Hippocampal formation (tissue), 2 donors: ENCODE measurements at places on chromosomes 11 and 22.

- DNase-seq: no peak
Measured at GRCh38 chr11:109864834-109865547, 228.2 kb upstream of the ZC3H12C start.

GRCh38 chr11:66743271-66743968 is 14.4 kb upstream of the SPTBN2 start:
- no peak for DNase-seq

DNA sequence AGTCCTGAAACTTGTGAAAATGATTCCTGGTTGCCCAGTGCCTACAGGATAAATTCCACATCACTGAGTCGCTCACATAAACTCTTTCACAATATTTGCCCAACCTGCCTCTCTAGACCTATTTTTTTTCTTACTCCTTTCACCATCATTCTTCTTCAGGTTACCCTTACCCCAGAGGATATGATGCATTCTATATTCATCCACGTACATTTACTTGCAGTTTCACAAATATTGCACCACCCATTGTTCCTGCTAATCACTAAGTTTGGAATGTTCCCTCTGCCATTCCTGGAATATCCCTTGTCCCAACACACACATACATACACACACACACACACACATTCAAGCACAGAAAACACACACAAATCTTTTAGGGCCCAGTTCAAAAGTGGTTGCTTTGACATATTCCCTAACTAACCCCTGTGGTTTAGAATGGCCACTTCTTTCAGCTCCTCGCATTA is 379.5 kb downstream of the ETS1 start:
- DNase-seq: no peak

DNA sequence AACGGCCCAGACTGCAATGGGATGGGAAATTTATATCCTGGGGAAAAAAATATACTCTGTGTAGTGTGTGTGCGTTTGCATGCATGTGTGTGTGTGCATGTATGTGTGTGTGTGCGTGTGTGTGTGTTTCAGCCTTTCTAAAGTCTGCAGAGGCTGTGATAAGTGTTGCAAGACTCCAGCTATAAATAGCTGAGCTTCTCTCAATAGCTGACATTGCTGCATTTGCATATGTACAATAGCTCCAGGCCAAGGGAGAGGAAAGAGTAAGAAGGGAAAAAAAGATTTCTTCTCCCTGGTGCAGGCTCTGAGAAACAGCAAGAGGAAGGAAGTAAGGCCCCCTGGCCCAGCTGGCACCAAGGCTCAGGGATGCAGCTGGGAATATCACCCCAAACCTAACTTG is 483.0 kb downstream of the MN1 start:
- no peak for DNase-seq

DNA sequence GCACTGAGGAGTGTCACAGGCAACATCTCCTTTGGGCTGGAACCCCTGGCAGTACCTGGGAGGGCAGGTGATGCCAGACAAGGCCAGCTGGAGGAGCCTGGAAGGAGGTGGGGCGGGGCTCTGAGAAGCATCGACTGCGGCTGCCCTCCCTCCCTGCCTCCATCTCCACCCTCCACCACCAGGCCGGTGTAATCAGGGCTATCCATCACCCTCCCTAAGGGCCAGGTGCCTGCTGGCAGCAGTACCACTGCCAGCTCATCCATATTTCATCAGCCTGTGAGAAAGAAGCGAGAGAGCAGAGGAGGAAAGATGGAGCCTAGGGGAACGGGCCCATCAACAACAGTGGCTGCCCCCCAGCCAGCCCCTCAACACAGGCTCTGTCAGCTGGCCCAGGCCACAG is 51.4 kb upstream of the RASD2 start:
- no peak for DNase-seq

DNA sequence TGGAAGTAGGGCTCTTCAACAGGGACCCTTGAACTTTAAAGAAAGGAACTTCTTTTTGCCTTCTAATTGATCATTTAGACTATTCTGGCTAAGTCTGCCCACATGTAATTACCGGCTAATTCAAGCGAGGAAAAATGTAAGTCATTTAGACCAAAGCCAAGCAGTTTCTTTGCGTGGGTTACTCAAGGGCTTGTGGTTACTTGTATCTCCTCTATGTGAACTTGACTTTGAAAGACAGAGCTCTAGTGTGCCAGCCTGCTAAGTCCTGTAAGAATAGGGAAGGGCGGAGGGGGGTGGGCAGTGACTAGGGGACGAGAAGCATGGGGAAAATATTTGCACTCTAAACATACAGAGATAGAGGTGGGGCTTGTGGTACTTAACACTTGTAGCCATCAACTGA is 145.2 kb upstream of the TEAD1 start:
- no peak for DNase-seq

DNA sequence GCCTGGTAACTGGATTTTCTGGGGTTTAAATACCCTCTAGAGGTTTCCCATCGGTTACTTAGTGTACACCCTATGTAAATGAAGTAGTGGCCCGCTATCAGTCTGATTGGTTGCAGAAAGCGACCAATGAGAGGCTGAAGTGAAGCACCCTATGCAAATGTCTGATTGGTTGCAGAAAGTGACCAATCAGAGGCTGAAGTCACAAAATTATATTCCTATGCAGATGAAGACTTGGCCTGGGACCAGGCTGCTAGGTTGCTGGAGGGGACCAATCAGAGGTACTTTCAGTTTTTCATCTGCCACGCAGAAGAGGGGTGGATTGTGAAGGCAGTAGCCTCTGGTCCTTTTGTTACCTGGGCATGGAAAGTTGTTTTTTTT is 134.8 kb downstream of the TBC1D22A start:
- DNase-seq: no peak

DNA sequence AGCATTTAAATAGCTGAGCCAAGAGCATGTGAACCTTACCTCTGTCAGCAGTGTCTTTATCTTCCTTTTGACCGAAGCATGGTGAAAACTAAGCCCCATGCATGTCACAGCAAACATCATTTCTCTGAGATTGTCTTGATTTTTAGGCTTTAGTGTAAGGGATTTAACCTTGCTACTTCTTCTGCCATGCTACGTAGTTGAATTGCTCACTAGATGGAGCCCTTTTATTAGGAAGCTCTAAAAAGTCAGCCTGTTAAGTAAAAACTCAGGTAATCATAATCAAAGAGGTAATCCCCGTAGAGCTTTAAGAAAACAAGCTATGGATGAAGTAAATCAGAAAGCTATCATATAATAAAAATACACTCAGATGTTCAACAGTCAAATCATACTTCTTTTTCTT is 149.5 kb downstream of the PGR start:
- DNase-seq: no peak

DNA sequence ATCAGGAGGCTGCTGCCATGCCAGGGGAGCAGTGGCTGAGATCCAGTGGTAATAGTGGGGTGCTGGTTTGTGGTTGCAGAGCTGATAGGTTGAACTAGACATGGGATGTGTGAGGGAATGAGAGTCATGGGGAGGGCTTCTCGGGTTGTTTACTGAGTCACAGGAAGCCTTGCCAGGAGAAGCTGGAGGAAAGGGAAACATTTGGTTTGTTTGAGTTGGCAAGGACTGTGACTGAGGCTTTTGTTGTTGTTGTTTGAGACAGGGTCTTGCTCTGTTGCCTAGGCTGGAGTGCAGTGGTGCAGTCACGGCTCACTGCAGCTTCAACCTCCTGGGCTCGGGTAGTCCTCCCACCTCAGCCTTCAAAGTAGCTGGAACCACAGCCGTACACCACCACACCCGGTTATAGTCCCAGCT is 49.3 kb downstream of the CABIN1 start:
- DNase-seq: no peak

DNA sequence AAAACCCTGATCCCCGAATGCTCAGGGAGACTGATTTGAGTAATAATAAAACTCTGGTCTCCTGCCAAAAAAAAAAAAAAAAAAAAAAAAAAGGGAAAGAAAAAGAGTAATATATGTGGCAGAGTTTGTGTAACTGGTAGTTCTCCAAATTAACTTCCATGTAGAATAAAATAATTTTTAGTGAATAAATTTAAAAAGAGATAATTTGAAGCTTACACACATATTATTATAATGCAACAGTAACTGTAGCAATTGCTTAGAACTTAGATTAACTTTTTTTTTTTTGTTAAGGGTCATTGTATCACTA is 11.0 kb upstream of the MRPL17 start:
- no peak for DNase-seq

DNA sequence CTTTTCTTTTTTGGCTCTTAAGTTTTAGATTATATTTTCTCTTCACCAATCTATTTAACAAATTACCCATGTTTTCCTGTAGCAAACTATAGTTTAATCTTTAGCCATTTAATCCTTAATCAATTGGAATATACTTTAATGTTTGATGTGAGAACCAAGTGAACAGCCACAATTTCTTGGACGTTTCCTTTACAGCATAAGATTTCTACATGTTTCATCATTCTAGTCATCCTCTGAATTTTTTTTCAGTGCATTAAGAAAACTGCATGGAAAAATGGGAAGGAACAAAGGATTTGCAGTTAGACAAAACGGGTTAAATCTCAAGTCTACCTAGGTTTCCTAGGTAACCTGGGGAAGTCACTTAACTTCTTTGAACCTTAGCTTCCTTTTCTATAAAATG is 507.1 kb upstream of the CCDC90B start:
- DNase-seq: no peak

GRCh38 chr11:95359341-95359663 is 128.3 kb upstream of the SESN3 start:
- DNase-seq: no peak

DNA sequence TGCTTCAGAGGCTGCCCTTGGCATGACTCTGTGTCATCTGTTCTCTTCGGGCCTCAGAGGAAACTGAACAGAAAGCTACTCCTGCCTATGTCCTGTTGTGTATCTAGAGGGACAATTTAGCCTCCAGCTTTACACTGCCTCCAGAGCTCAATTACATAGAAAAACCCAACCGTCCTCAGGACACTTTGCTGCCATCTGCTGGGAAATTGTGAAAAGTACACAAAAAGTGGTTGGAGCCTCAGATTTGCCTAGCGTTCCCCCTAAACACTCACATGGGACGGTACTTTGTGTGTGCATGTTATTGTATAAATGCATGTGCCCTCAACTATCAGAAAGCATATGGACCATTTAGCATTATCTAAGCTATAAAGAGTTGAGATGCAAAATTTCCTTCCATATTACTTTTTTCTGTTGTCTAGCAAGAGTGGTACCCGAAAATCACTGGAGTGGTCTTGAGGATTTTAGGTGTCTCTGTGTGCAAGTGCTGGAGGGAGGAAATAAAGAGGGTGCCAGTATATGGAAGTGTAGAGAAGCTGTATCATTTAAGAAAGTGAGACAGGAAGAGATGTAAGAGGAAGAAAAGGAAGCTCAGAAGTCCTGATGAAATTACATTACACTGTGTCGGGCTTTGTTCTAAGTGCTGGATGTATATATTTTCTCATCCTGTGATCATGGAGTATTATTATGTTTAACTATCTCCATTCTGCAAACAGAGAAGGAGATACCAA is 8.7 kb upstream of the MS4A4E start:
- no peak for DNase-seq

GRCh38 chr11:122723106-122723505 is 67.6 kb downstream of the UBASH3B start:
- no peak for DNase-seq

GRCh38 chr22:21758091-21758864 is 22.7 kb upstream of the YPEL1 start:
- no peak for DNase-seq

DNA sequence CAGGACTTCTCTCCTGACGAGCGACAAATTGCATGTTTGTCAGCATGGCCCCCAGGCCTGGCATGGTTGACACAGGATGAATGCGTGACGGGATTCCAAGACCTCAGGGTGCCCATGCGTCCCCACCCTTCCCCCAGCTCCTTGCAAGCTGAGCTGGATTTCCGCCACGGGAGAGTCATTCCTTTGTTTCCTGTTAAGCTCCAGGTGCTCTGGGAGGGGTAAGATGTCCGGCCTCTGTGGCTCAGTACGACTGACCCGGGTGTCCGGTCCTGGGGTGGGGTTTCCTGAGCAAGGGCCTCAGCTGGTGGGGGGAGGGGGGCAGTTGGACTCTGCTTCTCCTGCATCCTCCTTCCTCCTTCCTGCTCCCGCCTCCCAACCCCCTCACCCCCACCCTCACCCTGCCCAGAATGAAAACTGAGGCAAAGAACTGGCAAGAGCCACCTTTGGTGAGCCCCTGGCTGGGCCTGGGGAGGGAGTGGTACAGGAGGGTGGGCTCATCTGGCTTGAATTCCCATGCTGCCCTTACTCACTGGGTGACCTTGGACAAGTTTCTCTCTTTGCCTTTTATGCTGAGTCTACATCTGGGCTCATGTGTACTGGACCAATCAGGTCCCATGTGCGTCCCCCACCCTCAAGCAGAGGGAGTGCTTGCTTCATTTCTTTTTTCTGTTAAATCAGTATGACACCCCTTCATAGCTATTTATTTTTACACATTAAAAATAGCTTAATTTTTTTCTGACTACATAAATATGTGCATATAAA is 2.5 kb downstream of the CDC42EP2 start:
- DNase-seq: no peak

DNA sequence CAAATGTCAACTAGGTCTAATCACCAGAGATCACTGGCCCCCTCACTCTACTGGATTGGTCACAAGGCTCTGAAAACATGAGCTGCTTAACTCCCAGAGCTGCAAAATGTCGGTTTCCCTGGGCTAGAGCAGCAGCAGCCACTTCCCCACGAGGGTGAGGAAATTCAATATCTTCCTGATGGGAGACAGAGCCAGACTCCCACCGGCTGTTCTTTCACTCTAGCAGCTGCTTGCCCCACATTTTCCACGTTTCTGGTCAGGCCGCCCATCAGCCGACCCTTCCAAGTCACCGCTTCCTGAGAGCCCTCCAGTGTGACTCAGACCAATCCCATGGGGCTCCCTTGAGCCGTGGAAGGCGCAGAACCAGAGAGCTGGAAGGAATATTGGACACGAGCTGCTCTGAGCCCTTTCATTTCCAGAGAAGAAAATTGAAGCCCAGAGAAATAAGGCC is 227.0 kb downstream of the ADAMTS15 start:
- DNase-seq: no peak
